ENCODE measurements at places on chromosomes 2 and 18. TPM values are rescaled to one million over a fixed set of nuclear protein-coding genes. Genes with fewer than 3 reads are reported as not detected.

The CNTNAP5 gene
- not detected for total RNA-seq

The FARSB gene
- total RNA-seq: 43.1 TPM

The ARHGAP25 gene
- 0.22 TPM for total RNA-seq

The ABCG5 gene
- not detected for total RNA-seq

The GAREM2 gene
- total RNA-seq: 9.7 TPM

The ITSN2 gene
- 20.2 TPM for total RNA-seq
